ENCODE measurements at places on chromosomes 16 and 17.

DNA sequence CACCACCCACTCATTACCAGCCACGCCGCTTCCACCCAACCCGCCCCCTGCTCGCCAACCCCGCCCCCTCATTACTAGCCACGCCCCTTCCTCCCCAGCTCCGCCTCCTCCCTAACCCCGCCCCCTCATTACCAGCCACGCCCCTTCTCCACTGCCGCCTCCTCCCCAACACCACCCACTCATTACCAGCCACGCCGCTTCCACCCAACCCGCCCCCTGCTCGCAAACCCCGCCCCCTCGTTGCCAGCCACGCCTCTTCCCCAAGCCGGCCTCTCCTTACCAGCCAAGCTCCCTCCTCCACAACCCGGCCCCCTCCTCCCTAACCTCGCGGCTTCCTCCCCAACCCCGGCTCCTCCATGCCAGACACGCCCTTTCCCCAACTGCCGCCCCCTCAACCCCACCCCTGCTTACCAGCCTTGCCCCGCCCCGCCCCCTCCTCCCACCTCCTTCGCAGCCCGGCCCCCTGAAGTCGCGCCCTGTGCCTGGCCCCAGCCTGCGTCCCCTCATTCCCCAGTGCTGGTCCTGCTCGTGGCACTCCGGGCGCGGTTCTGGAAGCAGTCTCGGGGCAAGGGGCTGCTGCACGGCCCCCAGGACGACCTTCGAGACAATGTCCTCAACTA lies 7.3 kb downstream of the SLC22A31 start:
- no peak for DNase-seq

DNA sequence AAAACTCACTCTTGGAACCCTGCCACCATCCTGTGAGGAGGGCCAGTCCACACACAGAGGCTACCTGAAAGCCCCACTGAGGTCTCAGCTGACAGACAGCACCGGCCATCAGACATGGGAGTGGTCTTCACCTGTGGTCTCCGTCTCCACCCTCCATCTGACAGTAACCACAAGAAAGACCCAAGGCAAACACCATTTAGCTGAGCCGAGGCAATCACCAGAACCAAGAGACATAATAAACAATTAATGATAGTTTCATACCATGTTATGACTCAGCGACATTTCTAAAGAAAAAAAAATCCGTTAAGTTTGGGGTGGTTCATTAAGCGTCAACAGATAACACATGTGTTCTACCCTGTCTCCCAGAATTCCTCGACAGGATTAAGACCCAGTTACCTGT lies 6.1 kb upstream of the EVPLL start:
- no peak for DNase-seq

DNA sequence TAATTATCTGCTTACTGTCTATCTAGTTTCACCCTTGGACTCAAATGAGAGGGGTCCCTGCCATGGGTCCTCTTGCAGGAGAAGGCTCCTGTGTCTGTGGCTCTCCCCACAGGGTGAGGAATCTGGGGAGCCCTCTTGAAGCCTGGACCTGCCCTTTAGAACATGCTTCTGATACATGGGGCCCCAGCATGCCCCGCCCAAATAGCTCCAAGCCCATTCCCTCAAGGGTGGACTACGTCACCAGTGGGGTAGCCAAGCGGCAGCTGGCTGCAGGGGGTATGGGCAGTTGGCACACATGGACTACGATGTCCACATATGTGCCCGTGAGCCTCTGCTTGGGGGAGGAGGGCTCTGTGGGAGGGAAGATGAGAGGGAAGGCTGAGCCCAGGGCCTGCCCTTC lies 39.3 kb downstream of the ARHGAP27 start:
- no peak for DNase-seq

- no peak for DNase-seq
Observed at GRCh38 chr16:17295948-17296347, 174.8 kb downstream of the XYLT1 start.

DNA sequence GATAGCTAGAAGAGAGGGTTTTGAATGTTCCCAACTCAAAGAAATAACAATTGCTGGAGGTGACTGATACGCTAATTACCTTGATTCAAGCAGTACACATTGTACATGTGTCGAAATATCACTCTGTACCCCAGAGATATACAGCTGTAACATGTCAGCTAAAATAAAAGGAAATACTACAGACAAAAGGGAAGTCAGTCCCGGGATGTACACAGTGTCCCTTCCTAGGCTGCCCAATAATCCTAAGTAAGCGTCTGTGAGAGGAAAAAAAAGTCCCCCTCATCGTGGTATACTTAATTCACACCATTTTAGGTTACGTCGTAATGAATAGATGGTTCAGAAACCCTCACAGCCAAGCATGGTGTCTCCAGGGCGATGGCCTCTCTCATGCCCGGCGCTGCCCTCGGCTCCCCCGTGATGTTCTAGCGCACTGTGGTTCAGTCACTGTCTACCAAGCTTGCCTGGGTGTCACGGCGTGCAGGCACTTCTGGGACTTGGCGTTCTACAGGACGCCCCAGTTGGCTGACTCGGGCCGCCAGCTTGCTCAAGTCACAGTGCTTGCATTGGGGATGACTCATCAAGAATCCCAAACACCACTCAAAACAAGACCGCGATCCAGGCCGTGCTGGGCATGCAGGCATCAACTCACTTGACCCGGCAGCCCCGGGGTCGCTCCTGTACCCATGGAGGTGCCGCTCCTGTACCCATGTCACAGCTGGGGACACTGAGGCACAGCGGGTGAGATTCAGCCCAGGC lies 27.6 kb downstream of the CCDC40 start:
- no peak for DNase-seq

DNA sequence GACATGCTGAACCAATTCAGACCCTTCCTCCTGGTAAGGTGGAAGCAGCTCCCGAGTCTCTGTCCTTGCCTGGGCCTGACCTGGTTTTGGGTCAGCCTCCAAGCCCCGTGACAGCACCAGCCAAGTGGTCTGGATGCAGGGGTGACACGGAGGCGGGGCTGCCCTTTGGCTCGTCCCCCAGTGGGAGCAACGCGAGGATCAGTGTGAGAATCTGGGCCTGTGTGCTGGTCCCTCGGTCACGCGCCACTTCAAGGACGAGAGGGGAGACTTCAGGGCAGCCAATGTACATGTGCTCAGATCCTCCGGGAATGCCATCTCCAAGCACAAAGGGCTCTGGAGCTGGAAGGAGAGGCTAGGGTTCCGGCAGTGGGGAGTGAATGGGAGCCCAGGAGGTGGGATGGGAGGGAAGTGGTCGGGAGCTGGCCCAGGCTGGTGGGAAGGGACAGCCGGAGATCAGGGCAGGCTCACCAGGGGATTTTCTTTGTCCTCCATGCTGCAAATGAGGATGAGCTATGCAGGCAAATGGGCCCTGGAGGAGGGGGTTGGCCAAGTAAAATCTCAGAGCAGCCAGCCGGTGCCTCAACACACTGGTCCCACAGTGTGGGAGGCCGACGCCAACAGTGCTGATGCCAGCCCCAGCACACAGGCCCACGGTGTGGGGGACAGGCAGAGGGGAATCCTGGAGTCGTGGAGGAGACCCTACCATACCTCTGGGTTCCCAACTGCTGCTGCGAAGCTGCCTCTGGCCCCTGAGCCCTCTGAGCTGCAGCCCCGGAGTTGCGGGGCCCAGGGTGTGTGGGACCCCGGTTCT lies 4.2 kb upstream of the NDRG4 start:
- DNase-seq: no peak

- no peak for DNase-seq
Observed at GRCh38 chr17:2077040-2077439, 22.1 kb downstream of the HIC1 start.

DNA sequence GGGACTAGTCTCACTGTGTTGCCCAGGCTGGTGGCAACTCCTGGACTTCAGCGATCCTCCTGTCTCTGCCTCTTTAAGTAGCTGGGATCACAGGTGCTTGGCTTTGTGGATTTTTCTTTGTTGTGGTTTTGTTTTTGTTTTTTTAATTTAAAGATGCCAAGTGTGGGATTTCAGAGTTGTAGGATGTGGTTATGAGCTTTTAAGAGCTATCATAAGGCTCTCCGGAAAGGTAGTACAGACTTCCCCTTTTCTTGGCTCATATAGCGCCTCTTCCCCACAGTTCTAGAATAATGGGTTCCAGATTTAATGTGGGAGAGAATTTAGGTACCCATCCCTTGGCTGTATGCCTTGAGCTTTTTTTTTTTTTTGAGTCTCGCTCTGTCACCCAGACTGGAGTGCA lies 17.1 kb downstream of the AKAP1 start:
- DNase-seq: no peak

DNA sequence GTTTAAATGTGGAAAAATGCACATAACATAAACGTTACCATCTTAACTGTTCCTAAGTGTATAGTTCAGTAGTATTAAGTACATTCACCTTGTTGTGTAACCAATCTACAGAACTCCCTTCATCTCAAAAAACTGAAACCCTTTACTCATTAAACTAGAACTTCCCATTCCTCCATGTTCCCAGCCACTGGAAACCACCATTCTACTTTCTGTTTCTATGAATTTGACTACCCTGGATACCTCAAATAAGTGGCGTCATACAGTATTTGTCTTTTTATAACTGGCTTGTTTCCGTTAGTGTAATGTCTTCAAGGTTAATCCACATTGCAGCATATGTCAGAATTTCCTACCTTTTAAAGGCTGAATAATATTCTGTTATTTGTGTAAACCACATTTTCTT lies 38.2 kb downstream of the NF1 start:
- no peak for DNase-seq

DNA sequence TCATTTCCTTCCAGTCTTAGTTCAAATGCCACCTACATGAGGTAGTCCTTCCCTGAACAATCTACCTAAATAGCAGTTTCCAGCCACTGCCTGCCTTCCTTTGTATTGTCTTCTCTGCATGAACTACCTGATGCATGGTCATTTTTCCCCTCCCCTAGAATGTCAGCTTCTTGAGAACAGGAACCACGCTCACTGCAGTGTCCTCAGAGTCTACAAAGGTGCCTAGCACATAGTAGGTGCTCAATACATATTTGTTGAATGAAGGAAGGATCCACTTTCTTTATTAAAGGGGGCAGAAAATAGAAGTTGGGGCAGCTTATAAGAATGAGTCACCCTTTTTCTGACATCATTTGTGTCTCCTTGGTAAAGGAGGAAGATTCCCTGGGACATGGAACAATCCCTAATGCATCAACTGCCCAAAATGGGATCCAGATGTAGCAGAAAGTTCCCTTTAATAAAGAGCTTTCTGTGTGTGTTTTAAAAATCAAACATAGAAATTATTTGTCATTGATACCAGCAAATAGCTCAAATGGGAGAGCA lies 4.4 kb upstream of the CYLD start:
- DNase-seq: no peak

GRCh38 chr16:69078073-69078472 lies 27.4 kb upstream of the HAS3 start:
- no peak for DNase-seq

- no peak for DNase-seq
Observed at GRCh38 chr17:17873450-17873991, 36.7 kb upstream of the SREBF1 start.

DNA sequence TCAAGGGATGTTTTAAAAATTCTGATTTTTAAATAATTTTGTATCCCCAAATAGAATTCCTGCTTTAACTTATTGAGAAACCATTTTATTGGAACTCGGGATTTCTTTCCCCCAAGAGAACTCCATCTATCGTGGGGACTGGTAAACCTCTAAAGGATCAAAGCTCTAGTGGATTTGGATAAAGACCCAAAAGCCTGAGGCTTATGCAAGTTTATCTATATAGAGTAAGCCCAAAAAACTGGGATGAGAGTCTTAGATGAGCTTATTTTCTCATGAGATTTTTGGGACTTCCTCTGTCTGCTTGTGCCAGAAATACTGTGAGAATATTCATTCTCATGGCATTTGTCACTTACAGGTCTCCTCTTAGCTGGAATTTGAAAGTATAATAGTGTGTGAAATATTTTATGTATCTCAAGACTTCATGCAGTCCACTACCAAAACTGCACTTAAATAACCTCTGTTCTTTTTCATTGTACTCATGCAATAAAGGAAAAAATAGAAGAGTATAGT lies 333.1 kb downstream of the BCAS3 start:
- DNase-seq: no peak

DNA sequence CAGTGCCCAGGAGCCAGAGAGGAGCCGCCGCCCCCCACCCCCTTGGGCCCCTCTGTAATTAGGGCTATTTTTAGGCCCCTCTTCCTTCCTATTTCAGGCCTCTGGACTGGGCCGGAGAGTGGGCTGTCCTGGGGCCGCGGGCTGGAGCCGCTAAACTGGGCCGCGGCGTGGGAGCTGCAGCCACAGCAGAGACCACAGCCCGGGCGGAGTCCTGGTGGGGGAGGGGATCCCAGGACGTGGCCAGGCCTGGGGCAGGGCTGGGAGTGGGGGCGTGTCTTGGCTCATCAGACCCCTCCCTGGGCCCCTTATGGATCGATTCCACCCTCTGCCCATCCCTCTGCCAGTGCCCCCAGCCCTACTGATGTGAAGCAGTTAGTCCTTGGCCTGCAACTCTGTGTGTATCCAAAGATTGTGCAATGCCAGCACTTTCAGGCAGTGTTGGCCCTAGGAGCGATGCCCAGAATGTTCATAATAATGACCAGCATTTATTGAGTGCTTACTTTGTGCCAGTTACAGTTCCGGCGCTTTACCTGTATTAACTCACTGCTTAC lies 15.0 kb upstream of the TAC4 start:
- no peak for DNase-seq

DNA sequence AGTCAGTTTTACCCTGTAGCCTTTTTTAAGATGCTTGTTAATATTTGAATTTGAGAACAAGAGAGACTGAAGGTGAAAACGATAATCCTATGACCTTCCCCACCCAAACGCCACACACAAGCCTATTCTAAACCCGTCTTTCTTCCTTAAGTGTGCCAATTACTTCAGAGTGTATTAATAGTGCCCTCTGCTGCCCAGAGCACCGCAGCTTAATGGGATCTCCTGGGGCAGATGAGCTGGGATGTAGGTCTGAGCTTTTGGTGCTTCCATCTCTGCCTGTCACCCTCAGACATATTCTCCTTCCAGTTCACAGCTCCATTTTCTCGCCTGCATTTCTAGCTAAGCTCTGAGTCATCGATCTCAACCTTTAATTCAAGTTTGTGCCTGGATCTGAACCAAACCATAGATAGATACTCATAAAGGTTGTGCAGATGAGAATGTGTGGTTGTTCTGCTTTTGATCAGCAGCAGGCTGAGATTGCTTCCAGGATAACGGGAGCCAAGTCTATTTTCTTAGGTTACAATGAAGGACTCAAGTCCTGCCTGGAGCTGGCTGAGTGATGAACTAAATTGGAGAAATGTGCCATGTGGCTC lies 46.4 kb upstream of the CDH13 start:
- DNase-seq: no peak
